ENCODE measurements at places on chromosomes 3 and 15.

- DNase-seq = no peak
These were observed 129.1 kb downstream of the NTRK3 start for GRCh38 chr15:88127432-88127790.

DNA sequence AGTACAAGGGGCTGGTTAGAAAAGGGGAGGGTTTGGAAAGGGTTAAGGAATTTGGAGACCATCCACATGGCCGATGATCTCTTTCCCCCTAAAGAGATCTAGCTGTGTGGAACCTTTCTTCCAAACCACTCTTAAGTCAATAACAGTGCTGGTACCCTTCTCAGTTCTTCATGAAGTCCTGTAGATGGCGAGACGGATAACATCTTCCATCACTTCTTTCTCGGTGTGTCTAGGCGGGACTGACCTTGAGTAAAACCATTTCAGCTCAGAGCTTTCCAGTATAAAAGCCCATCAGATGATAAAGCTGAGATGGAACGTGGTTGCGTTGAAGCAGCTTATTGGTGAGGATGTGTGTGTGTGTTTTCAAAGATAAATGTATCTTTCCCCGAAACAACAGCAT, 151.5 kb upstream of the BHLHE40 start:
- DNase-seq = no peak

- DNase-seq = no peak
These were observed 45.4 kb downstream of the TM4SF4 start for GRCh38 chr3:149519912-149520311.

DNA sequence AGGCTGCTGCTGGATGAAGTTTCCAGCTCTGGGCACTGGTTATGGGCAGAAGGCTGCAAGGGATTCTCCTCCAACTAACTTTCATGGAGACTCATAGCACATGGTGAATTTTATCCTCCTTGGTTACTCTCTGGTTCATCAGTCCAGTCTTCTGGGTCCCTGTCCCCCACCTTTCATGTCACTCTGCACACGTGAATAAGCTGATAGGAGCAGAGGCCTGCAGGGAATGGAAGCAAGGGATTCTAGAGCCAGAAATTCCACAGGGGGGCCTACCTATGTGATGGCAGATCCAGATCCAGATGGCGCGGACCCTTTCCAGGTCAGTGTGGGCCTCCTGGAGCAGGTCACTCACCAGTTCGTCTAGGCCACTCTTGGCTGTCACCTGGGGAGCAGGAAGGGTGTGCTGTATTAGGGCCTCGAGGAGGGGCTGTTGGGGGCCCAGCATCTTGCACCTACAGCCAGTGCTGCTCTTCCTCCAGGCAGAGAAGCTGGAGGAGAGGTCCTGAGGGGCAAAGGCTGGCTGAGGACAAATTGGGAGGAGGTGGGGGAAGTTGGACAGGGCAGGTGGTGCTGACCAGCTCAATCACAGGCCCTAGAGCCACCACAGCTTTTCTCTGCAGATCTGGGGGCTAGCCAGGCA, 30.2 kb downstream of the KY start:
- peak; percentile 3 for DNase-seq

- no peak for DNase-seq
These were observed 22.5 kb downstream of the ATP1B3 start for GRCh38 chr3:141898908-141899307.

Measured in WTC11 (cell line).